ENCODE measurements at places on chromosomes 16 and 17.
A peak's percentile ranks its signal among the peaks of the same experiment; 100 is the strongest.

DNA sequence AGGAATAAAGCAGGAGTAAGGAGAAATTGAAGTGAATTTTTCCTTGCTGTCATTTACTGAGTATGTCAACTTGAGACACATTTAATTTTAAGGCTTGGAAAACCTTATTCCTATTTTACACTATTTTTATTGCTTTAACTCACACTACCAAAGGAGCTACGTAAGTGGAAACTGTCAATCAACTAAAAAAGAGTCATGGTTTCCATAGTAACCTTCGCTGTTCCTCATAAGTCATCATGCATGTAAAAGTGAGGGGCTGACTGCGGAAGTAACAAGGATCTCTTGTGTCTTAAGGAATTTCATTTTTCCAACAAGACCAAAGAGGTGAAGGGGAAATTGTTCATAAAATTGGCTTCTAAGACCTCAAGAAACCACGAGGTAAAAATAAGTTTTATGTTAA, 516.2 kb upstream of the CA10 start:
- no peak for DNase-seq

DNA sequence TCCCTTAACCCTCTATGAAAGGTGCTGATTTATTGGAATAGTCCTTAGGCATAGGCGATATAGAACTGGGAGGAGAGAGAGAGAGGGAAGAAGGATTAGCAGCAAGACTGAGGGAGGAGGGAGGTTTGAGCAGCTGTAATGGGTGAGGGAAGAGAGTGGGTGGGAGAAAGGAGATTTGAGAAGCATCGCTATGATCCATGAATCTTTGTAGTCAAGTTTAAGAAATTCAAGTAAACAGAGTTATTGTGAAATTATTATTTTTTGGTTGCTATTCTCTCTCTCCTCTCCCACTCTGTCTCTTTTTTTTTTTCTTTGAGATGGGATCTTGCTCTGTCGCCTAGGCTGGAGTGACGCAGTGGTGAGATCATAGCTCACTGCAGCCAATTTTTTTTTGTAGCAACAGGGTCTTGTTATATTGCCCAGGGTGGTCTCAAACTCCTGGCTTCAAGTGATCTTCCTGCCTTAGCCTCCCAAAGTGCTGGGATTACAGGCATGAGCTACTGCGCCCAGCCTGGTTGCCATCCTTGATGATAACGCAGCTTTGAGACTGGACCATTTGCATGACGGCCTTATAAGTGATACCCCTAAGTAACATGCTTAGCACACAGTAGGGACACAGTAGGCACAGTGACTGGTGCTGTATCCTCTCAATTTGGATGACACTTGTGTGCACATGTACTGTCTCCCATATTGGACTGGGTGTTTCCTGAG, 21.0 kb upstream of the TNS4 start:
- no peak for DNase-seq

DNA sequence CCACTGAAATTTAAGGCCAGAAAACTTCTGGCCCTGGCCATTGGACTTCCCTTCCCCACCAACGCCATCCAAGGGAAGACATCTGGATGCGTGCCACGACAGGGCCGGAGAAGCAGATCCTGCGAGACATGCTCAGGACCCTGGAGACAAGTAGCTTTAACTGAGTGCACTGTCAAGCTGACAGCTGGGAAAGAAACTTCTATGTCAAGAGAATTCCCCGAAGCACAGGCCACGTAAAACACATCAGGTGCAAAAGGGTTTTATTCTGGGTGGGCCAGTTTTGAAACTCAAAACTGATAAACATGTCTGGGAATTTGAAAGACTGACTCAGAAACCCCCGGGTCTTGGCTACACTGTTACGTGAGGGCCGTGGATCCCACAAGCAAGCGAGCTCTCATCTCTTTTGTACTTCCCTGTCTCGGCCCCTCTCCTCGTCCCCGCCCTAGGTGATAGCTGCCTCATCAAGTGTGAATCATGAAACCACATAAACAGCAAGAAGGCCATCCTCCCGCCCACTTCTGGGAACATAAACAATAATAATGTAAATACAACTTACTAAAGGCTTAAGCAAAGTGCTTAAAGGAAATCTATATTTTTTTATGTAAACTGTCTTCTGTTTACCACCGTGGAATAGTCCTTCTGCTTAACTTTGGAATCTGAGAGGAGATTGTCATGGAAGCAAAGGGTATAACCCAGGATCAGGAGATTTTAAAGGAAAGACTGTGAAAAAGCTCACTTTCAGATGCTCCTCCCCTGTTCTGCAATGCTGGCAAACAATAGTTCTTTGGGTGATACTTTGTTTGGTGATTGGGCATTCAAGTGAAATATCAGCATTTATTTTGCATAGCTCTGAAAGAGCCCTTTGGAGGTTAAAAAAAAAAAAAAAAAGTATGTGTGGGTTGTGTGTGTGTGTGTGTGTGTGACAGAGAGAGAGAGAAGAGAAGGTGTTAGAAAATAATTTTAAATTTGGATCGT, 406.0 kb upstream of the MAF start:
- no peak for DNase-seq

DNA sequence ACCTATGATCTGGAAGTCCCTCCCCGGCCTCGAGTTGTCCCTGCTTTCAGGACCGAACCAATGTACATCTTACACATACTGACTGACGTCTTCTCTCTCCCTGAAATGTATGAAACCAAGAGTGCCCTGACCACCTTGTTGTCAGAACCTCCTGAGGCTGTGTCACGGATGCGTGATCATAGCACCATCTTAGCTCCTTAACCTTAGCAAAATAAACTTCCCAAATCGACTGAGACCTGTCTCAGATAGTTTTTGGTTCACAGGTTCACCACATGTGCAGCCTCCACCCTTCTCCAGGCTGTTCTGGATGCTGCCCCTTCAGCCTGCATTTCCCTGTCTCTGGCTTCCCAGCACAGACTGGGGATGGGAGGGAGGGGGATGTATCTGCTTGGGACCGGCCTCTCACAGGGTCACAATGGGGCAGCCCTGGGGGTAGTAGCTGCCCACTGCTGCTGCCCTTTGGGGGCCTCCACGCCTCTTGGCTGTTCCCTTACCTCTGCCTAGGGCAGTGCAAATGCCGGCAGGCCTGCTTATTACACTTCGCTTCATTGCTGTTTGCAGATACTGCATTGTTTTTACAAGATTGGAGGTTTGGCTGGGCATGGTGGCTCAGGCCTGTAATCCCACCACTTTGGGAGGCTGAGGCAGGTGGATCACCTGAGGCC, 69.8 kb downstream of the NT5M start:
- DNase-seq, result no peak

DNA sequence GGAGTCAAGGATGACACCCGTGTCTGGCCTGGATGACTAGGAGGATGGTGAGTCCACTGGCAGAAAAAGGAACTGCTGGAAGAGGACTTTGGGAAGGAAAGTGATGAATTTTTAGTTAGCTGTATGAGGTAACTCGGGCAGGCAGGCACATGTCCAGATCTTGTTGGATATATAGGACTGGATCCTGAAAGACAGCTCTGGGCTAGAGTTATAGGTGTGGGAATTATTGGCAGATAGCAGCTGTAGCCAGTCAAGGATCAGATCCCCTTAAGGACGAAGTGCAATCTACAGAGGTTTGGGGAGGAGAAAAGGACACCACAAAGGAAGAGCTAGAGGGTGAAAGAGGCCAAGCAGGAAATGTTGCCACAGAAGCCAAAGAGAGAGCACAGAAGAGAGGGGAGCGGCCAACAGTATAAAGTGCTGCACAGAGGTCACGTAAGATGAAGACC, 10.1 kb downstream of the CYB5D1 start:
- DNase-seq, result no peak

DNA sequence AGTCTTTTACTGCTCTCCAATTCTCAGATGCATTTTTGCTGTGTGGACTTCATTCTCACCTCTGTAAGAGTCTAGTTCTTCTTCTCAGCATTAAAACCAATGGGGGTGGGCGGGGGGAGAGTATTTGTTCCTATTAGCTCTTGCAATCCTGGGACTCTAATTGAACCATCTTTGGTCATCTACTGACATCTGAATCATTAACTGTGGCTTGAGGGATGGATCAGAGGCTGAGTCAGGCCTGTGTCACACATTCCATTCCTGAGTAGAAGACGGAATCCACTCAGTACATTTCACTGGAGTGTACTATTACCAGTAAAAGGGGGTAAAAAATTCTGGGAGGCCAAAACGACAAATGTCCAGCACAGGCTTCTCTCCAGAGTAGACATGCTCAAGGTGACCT, 12.8 kb upstream of the ZNF23 start:
- no peak for DNase-seq

DNA sequence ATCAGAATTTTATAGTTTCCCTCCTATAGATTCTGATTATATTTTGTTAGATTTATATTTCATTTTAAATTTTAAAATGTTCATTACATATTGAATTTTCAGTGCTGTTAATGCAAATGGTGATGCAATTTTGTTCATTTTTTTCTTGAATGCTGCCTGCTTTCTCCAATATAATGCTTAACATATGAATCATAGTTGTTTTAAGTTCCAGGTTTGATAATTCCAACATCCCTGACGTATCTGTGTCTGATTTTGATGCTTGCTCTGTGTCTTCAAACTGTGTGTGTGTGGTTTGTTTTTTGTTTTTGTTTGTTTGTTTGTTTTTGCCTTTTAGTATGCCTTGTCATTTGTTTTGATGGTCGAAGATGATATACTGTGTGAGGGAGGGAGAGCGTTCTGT, 134.7 kb upstream of the ELAC2 start:
- DNase-seq, result no peak

- peak; percentile 61 for DNase-seq
Measured at GRCh38 chr16:997440-998051, 16.0 kb downstream of the SOX8 start.

DNA sequence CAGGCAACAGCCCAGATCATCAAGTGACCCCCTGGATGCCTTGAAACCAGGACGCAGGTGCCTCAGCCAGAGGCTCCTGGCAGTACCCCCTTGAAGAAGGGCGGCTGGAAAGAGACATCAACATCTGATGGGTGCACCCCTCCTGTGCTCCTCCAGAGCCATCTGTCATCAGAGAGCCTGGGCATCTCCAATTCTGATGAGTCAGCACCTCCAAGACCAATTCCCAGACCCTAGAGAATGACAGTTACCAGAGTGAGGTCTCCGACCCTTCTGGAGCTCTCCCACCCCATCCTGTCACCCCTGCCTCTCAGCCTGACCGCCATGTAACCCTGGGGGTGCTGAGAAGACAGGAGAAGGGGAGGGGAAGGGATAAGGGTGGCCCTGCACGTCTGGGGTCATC, 433.7 kb downstream of the SOX9 start:
- no peak for DNase-seq

DNA sequence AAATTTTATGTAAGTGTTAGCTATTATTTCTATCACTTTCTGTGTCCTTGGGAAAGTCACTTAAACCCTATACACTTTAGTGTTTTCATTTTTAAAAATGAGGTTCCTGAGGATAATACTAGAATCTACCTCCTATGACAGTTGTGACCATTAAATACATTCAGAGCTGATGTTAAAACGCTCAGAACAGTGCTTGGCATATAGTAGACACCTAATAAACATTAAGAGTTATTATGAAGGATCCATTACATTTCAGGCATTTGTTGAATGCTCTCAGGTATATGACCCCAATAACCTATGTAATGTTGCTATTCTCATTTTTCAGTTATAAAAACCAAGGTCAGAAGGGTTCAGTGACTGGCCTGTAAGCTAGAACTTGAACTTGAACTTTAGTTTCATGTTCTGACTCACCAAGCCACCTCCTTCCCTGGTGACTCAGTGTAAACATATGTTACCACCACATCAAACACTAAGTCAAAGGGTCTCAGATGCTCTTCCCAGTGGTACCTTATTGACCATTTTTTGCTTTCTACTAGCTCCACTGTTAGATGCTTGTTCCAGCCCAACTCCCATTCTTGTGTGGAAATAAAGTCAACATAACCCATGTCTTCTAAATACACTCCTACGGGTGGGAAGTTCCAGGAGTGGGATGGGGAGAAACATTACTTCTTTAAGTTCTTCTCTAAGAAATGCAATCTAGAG, 47.6 kb downstream of the HSD17B2 start:
- DNase-seq, result peak; percentile 9

DNA sequence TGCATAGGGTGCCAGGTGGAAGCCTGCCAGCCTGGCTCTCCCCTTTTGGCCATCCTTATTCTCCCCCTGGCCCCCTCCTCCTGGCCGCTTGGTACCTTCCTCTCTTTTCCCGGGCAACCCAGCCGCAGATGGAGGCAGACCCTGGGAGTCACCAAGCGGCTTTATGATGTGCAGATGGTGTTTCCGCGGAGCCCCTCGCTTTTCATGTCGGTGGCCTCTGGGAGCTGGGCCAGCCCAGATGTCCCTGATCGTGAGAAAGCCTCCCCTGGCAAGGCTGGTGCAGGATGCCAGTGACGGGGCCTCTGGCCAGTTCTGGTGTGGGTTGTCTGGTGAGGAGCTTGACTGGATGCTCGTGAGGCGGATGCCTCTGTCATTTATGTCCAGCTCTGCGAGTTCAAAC, 18.0 kb upstream of the BRD7 start:
- DNase-seq, result no peak

DNA sequence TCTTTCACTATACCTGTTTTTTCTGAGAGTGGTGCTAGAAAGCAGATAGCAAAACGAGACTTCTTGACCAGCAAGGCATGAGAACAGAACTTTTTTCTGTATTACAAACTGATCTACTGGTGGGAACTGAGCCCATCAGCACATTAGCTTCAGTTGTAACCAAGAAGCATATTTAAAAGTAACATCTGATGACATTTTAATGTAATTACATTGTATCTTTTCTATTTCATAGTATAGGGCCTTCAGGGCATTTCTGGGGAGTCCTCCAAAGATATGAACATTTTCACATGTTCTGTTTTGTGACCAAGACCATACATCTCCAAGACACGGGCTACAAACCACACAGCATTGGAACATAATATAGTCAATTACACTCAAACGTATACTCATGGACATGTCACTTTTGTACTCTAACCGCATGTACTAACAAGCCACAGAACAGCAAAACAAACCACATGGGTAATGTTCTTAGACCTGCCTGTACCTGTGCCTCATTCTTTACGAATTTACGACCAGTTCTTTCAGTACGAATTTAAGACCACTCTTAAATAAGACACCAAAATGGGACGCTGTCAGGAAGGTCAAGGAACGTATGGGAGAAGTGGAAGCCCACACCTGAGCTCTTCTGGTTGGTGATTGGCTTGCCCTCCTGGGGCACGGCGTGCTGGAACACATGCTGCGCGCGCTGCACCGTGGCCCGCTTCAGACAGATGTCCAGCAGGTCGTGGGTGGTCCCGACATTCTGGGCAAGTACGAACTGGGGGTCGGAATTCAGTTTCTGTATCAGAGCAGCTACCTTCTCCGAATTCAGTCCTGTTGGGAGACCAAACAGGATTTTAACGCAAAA, 825 bp downstream of the BLMH start:
- DNase-seq, result peak; percentile 53

Data from activated CD4-positive, alpha-beta T cell treated with anti-CD3 and anti-CD28 coated beads for 48 hours (primary cell).